ENCODE measurements at places on chromosomes 16 and 17. TPM values are rescaled to one million over a fixed set of nuclear protein-coding genes. Genes with fewer than 3 reads are reported as not detected.
A peak's percentile ranks its signal among the peaks of the same experiment; 100 is the strongest.

The PITPNM3 gene
- polyA plus RNA-seq: 0.86 TPM

DNA sequence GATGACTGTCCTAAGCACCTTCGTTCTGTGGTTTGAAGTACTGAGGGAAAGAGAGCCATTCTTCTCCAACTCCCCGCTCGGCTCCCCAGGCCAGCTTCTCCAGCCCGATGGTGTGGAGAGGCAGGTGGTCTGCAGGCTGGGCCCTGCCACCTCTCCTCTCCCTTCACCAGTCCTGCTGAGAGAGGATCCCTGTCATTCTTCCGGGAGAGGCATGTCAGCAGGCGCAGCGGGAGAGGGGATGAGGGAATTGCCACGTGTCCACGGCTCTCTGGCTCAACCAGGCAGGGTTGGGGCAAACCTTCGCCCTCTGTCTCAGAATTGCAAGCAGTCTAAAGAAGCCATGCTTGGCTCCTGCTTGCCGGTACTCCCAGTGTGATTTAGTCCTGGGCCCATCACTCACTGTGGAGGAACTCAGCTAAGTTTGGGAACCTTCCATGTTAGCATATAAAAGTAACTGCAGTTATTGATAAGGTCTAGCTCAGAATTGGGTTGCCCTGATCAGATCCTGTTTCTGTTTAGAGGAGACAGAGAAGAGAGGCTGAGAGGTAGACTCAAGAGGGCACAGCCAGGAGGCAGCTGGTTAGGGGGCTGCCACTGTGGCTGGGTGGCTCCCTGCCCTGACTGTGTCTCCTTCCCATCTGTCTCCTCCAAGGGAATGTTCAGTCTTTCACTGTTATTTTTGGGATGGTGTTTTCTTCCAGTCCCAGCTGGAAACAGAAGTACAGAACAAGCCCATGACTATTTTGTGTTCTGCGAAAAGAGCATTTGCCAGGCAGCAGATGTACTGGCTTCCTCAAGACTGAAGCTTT lies 17.4 kb downstream of the HS3ST3B1 start:
- no peak for DNase-seq

- DNase-seq: no peak
Observed at GRCh38 chr16:57145046-57146021, 40.5 kb downstream of the PSME3IP1 start.

- no peak for DNase-seq
Observed at GRCh38 chr17:11430751-11431150, 167.5 kb upstream of the DNAH9 start.

DNA sequence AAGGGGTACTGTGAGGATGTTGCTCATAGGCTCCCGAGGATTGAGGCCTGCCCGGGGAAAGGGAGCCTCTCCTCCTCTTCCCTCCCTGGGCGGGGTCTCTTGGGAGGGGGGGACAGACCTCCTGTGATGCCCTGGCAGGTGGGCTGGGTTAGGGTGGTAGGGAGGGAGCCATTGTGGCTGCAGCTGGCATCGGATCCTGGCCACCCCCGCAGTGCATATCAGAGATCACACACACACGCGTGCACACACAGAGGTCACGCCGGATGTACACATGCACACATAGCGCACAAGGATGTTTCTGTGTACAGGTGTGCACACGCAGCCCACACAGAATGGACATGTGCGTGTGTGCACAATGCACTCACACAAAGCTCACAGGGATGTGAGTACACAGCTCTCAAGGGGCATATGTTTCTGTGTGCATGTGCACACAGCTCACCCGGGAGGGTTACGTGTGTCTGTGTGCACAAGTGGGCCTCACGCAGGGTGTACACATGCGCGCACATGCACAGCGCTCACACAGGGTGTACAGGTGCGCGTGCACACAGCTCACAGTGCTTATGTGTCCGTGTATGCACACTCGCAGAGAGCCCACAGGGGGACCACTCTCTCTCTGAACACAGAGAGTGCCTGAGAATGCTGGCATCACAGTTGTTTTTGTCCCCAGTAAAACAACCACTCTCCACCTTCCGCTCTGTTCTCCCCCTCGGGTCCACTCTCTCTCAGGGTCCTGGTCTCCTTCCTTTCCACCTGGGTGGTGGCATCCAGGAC lies 2.4 kb downstream of the GJD3 start:
- DNase-seq: peak; percentile 32

DNA sequence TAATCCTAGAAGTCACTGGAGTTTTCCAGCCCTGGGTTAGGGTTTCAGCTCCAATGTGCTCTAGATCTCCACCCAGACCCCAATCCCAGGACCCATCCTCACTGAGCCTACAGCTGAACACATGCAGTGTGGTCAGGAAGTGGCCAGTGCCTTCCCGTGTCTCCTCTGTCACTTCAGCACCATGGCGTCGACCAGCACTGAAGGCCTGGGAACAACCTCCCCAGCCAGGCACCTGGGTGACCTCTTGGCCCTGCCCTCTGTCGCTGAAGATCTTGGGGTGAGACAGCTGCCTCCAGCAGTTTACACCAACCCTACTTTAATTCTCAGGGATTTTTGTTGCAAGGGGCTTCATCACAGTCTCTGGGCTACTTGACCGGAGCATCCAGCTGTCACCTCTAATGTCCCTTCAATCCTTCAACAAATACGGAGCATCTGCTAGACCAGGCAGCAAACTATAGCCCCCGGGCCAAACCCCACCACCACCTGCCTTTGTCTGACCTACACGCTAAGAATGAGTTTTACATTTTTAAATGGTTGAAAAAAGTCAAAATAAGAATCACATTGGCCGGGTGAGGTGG lies 18.0 kb upstream of the GSG1L start:
- DNase-seq: no peak

DNA sequence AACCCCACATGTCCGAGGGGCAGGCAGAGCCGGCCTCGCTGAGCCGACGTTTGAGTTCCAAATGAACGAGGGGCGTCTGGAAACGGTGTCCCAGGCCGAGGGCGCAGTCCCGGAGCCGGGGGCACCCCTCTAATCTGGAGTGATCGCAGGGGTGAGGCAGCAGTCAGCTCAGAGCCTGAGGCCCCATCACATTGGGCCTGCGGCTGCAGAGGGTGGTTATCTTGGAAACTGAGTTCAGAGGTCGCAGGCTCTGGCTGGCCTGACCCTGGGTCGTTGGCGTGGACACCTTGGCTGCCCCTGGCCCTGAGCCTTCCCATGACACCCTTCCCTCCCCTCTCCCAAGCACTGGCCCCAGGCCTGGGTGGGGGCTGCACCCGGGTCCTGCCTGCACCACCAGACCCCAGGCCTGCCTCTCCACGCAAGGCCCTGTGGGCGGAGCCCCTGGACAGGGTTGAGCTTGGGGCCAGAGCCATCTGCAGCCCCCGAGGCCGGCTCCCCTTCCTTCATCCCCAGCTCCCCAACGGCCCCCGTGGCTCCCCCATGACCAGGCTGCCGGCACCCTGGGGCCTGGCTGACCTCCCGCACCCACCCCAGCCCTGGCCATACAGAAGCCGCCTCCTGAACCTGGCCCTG lies 45.6 kb downstream of the ZFPM1 start:
- DNase-seq: no peak

DNA sequence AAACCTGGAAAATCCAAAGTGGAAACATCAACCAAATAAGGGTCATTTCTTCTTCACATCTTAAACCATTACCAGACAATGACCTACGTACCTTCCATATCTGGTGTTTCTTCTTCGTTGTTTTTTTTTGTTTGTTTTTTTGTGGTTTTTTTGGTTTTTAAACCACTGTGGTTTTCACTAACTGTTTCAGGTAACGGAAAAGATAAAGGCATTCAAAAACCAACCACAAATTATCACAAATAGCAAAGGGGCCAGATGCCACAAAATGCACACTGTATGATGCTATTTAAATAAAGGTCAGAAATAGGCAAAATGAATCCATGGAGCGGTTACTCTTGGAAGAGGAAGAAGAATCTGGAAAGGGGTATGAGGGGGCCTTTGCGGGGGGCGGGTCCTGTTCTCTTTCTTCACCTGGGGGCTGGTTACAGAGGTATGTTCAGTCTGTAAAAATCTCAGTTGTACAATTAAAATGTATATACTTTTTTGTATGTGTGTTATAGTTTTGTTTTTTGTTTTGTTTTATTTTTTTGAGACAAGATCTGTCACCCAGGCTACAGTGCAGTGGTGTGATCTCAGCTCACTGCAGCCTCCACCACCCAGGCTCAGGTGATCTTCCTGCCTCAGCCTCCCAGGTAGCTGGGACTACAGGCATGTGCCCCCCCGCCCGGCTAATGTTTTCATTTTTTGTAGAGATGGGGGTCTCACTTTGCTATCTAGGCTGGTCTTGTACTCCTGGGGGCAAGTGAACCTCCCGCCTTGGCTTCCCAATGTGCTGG lies 29.6 kb downstream of the LITAF start:
- DNase-seq: no peak

The RNF112 gene
- 22.6 TPM for polyA plus RNA-seq

DNA sequence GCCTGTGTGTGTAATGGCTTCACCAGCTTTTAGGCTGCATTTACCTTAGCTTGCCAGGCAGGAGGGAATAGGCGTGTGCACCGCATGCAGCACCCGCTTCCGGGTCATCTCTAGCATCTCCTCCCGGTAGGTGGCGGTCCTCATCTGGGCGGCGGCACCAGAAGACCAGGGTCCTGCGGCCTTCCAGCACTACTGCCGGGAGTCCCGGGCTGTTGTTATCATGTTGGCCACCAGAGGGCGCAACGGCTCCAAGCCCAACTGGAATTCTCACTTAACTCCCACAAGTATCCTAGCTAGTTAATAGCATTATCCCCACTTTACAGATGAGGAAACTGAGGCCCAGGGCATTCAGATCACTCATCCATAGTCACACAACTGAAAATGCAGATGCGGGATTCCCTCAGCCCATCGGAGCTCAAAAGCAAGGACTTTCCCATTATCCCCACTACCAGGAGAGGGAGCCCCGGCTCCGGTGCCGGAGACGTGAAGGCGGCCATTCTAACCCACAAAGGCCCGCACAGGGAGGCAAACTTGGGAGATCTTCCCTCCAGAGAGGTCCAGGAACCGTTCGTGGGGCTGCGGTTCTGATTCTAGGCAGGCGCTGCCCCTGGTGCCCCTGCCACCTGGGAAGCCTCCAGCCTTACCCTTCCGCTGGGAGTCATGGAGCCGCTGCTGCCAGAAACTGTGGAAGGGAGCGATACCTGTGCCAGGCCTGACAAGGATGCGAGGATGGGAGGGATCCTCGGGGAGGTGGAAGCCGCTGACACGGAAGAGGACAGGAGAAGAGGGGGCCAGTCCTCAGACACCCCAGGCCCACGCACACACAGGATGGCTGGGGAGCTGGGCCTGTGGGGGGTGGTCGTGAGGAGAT lies 23.9 kb downstream of the LGALS9 start:
- peak; percentile 93 for DNase-seq

GRCh38 chr16:84478172-84478947 lies 26.1 kb downstream of the MEAK7 start:
- DNase-seq: no peak

DNA sequence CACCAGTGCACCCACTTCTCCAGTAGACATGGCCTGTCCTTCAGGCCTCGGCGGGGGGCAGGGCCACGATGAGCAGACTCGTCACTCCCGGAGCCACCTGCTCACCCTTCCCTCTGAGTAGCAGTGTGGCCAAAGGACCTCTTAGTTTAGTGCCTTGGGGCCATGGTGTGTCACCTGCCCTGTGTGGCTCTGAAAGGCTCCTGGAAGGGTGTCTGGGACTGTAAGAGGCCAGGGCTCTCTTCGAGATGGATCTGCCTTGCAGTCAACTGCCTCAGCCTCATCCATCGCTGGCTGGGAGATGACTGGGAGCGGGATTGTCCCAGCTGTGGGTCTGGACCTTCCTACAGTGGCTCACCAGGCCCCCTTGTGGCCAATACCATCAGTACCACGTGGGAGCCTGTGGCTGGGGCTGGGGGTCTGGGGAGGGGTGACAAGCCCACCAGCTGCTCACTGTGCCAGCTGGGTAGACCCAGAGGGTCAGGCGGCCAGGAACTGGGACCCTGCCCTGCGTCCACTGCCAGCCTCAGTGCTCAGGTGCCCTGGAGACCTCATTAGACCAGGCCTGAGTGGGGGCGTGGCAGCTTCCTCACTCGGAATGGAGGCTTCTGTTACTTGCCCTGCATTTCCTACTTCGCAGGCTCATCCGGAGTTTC lies 133.4 kb downstream of the OR1D5 start:
- DNase-seq: peak; percentile 85

The CMTM1 gene
- 3.1 TPM for polyA plus RNA-seq

DNA sequence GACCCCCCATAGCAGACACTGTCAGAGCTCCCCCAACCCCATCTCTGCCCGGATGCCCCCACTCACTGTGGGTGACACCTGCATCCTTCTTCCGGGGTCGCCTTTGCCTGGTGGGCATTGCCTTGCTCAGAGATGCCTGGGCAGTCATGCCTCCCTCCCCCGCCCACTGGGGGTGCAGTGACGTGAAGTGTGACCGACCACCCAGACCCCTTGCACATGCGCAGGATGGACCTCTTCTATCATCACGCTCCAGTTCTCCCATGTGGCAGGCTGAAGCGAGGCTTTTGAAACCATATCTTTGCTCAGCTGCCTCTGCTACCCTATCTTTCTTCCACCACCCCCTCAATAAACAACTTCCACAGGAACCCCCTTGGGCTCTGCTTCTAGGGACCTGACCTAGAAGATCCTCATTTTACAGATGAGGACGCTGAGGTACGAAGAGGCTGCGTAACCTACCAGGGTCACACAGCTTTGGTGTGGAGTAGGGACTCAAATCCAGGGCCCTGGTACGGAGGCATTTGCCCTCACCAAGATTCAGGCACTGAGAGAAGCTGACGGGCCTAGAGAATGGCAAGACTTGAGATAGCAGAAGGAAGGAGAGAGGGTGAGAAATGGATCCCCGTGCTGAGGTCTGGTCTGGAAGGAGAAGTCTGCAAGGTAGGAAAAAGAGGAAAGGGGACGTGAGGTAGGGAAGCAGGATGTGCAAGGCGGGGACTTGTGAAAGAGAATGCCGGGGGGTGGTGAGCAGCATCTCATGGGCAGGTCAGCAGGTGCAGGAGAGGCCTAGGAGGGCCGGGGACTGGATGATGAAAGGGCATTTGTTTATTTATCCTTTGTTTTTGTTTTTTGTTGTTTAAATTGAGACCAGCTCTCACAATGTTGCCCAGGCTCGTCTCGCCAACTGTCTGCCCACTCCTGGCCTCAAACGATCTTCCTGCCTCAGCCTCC lies 14.4 kb downstream of the NLRC5 start:
- no peak for DNase-seq

DNA sequence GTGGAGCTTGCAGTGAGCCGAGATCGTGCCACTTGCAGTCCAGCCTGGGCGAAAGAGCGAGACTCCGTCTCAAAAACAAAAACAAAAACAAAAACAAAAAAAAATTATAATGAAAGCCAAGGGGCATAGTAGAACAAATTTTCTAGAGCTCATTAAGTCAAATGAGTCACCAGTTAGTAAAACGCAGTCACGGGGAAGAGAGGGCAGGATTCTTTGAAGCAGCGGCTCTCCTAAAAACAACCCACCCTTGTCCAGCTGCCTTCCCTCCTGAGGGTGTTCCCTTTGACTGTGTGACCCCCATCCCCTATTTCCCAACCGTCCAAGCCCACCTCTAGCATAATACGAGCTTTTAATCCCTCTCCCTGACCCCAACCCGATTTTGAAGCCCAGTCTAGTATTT lies 44.1 kb upstream of the STH start:
- no peak for DNase-seq

- DNase-seq: no peak
Observed at GRCh38 chr16:27334838-27335237, 21.1 kb downstream of the IL4R start.

- no peak for DNase-seq
Observed at GRCh38 chr16:79213214-79213613, 387.3 kb downstream of the MAF start.

Measured in SK-N-SH (cell line).